Fibroblast of skin of left quadriceps (primary cell): ENCODE measurements at places on chromosomes 3 and 15.

DNA sequence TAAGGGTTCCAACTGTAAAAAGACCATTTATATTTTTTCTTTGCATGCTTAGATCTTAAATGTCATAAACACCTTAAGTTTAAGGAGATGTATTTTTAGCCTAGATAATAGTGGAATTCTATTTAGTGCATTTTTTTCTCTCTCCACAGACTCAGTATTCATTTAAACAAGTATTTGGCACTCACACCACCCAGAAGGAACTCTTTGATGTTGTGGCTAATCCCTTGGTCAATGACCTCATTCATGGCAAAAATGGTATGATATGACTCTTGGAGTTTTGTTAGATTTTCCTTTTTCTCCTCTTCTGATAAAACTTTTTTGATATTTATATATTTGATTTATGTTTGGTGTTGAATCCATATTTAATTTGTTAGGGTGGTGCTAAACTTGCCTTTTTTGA is 7.3 kb downstream of the KIF23 start:
- DNase-seq = no peak

- DNase-seq = no peak
These were observed 43.2 kb downstream of the SRGAP3 start for GRCh38 chr3:9206287-9206686.

GRCh38 chr15:39585871-39586301 is 5.0 kb downstream of the THBS1 start:
- DNase-seq = no peak

GRCh38 chr15:23518104-23518503 is 47.4 kb upstream of the MKRN3 start:
- DNase-seq = no peak

DNA sequence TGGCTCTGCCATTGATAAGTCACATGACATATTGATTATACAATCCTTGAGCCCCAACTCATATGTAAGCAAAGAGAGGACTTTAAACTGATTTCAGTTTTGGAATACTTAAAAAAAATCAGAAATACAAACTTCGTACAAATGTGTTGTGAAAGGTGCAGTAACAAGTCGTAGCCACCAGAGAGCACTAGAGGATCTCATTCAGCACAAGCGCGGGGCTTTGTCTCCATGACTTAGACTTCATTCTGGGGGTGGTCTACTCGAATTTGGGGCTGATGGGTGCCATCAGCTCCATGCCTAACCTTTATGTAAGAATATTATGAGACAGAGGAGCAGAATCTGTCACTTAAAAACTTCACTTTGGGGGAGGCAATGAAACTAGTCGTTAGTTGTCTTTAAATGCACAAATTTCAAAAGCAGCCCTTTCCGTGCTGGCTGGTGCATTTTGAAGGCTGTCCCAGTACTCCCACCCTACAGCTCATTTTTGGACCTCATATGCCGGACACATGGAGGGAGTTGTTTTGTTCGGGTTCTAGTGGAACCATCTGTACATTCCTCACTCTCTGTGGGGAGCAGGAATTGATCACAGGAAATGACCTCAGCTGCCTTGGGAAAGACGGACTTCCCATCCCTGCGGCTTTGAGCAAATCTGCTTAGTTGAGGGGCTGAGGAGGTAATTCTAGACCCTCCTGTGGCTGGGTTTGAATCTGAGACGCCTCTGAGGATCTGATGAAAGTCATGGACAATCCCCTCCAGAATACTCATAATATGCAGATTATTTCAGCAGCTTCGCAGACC is 27.5 kb upstream of the MASP1 start:
- DNase-seq = peak; percentile 83

- no peak for DNase-seq
These were observed 13.2 kb downstream of the ABTB1 start for GRCh38 chr3:127685708-127686511.

GRCh38 chr3:18900994-18901393 is 247.3 kb upstream of the KCNH8 start:
- DNase-seq = no peak

- DNase-seq = no peak
These were observed 3.1 kb downstream of the CCR4 start for GRCh38 chr3:32954506-32954905.

DNA sequence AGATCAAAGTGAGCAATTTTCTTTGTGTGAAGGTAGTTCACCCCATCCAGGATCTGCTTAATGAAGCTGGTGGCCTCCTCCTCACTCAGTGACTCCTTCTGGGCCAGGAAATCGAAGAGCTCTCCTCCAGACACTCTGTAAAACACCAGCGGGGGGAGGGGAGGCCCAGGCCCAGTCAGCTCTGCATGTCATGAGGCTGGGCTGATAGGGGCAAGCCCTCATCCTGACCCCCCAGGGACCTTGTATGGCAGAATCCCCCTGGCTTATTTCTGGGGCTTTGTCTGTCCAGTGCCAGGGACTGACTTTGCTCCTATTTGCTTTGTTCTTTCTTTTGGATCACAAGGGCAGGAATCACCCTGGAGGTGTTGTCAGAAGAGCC is 74.9 kb downstream of the DAPK2 start:
- no peak for DNase-seq

GRCh38 chr15:59339252-59339672 is 33.4 kb downstream of the MYO1E start:
- peak; percentile 31 for DNase-seq

GRCh38 chr15:77042955-77043920 is 27.7 kb downstream of the TSPAN3 start:
- no peak for DNase-seq

DNA sequence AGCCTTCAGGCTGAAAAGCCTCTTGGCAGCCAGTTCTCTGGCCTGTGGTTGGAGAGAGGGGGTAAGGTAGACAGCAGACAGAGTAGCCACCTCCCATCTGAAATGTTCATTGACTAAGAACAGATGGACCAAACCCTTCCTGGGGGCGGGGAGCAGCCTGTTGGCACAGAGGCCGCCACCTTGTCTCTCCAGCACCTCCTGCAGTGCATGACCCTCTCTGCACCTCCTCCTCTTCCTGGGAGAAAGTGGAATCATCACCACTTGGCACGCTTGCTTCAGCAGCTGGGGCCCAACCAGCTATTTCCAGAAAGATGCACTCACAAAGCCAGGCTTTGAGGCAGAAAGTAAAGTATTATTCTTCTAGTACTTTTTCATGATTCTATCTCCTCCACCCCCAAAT is 313.4 kb upstream of the CHRM5 start:
- no peak for DNase-seq

DNA sequence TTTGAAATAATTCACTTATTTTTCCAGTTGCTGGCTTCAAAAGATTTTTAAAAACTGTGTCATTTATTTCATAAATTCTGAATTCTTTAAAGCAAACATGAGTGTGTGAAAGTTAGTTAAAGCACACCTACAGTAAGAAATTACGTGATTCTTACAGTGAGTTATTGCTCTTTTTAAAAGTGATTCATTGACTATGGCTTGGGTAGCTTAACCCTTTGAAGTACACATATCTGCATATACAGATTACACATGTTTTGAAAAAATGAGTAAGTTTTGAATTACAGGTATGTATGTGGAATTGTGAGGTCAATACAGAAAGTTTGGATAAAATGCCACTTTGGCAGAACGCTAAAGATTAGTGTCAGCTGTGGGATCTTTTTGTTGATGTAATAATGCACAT is 64.5 kb upstream of the MBNL1 start:
- no peak for DNase-seq

DNA sequence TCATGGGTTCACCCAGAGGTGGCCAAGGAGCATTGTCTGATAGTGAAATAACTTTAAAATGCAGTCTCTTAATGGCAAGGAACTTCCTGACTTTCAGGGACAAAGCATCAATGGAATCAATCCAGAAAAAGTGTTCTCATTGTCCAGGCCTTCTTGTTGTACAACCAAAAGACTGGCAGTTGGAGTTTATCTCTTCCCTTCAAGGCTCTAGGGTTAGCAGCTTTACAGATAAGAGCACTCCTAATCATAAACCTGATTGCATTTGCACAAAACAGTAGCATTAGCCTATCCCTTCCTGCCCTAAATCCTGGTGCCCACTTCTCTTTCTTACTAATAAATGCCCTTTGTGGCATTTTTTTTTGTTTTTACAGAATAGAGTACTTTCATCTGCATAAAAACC is 43.3 kb upstream of the VIPR1 start:
- no peak for DNase-seq

DNA sequence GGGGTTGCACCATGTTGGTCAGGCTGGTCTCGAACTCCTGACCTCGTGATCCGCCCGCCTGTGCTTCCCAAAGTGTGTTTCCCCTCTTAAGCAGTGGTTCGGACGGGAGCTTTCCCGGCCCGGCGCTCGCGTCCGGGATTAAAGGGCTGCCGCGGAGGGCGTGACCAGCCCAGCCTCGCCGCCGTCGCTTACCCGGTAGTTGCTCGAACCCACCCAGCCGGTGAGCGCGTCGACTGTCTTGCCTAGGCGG is 513 bp downstream of the CLASP2 start:
- DNase-seq = no peak

- DNase-seq = no peak
These were observed 38.7 kb upstream of the FBN1 start for GRCh38 chr15:48683991-48684765.

- no peak for DNase-seq
These were observed 3.8 kb upstream of the MANF start for GRCh38 chr3:51381333-51381705.

DNA sequence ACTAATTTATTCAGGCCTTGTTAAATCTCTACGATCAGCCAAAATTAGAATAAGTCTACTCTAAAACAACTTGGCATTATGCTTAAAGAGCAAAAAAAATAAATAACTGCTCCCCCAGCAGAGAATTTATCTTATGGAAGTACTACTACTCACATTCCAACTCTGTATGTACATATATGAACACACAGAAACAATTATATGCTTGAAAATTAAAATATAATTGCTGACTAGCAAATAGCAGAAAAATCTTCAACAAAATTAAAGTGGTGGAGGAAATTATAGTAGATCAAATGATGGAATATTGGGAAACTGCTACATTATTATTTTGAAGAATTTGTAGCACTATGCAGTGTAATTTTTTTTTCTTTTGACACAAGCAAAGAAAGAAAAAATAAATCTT is 580.9 kb downstream of the MECOM start:
- no peak for DNase-seq

- no peak for DNase-seq
These were observed 97.5 kb downstream of the PIK3R4 start for GRCh38 chr3:130649061-130649654.

GRCh38 chr15:101447168-101447533 is 42.4 kb downstream of the PCSK6 start:
- DNase-seq = no peak

DNA sequence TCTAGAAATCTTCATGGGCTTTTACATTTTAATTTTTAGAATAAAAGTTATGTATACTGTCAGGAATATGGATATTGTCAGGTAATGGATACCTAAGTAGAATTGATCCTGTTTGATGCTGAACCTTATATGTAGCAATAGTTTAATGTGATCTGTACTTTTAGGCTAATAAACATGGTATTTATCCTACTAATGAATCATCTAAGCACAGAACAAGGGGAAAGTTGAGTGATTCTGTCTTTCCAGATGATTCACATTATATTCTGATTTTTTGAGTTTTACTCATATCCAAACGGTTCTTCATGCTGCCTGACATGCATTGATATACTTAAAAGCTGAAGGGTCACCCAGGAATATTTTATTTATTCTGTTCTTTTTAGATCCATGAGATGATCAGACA is 34.5 kb downstream of the FANCI start:
- no peak for DNase-seq

GRCh38 chr3:23206366-23206765 is 3.2 kb downstream of the UBE2E2 start:
- DNase-seq = no peak

DNA sequence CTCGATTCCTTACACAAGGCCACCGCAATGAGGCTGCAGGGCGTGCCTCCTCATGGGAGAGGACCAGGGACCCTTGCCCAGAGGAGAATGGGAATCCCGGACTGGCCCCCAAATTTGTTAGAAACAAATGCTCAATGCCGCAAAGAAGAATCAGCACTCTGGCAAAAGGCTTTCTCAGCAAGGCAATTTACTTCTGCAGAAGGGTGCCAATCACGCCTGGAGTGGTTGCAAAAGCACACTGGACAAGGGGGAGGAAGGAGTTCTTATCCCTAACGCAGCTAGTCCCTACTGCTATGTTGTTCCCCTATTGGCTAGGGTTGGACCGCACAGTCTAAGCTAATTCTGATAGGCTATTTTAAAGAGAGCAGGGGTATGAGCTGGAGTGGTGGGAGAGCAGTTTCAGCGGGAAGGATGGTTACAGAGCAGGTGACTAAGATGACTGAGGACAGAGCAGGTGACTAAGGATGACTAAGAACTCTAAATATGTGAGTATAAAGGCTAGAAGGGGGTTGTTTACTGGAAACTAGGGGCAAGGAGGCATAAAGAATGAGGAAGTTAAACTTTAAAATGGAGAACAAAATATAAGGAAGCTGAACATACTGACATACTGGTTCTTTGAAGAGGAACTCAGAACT is 48.5 kb downstream of the KATNBL1 start:
- no peak for DNase-seq

DNA sequence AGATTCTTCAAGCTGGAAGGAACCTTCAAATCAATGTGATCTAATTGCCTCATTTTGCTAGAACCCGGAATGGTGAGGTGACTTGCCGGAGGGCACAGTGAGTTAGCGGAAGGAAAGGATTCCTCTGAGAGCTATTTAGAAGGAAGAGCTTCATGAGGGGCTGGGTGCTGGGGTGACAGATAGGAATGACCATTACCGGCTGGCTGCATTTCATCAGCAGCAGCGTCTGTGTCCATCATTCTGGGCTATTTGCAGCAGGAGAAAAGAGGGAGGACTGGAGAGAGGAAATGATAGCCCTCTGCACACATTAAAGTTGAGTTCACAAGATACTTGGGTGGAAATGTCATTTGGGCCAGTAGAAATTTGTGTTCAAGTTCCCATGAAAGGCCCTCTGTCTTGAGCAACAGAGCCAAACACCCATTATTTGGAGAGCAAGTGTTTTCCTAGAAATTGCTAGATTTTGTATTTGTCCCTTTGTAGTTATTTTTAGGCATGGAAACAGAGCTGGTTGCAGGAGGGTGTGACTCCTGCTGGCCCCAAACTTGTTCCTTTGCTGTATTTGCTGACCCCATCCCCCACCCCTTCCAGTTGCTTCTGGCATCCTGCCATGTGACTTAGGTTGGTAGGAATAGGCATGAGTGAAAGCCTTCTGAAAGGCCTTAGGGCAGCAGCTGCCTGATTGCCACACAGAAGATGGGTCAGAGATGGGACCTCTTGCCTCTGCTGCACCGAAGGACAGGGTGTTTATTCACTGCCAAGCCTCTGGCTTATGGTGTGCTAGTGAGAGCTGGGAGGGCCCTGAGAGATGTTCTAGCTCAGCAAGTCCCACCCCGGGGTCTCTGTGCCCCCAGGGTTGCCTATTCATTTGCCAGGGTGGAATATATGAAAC is 87.5 kb upstream of the PLXNA1 start:
- no peak for DNase-seq

GRCh38 chr3:46094506-46094905 is 67.2 kb upstream of the XCR1 start:
- no peak for DNase-seq

GRCh38 chr3:178454726-178455125 is 81.5 kb upstream of the KCNMB2 start:
- DNase-seq = no peak

DNA sequence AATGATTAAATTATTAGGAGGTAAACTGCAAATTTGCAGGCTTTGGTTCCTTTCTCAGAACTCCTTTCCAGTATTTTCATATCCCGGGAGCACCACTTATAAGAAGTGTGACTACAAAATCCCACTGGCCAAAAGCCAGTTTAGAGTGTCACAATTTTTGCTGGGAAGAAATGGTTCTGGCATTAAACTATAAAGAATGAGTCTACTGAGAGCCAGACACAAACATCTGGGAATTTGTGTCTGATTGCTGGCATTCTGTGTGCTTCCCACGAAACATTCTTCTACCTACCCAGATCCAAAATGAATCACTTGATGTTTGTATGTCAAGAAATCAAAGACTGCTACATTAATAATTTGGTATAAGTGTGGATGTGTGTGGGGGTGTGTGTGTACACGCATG is 82.8 kb downstream of the DUT start:
- DNase-seq = peak; percentile 67
